ENCODE measurements at places on chromosomes 5 and 9.

- DNase-seq: no peak
Observed at GRCh38 chr5:2091921-2092320, 209.2 kb upstream of the IRX4 start.

- DNase-seq: no peak
Observed at GRCh38 chr9:78590068-78590467, 293.1 kb downstream of the PSAT1 start.

GRCh38 chr5:151642472-151643140 lies 44.1 kb downstream of the SPARC start:
- DNase-seq: no peak

DNA sequence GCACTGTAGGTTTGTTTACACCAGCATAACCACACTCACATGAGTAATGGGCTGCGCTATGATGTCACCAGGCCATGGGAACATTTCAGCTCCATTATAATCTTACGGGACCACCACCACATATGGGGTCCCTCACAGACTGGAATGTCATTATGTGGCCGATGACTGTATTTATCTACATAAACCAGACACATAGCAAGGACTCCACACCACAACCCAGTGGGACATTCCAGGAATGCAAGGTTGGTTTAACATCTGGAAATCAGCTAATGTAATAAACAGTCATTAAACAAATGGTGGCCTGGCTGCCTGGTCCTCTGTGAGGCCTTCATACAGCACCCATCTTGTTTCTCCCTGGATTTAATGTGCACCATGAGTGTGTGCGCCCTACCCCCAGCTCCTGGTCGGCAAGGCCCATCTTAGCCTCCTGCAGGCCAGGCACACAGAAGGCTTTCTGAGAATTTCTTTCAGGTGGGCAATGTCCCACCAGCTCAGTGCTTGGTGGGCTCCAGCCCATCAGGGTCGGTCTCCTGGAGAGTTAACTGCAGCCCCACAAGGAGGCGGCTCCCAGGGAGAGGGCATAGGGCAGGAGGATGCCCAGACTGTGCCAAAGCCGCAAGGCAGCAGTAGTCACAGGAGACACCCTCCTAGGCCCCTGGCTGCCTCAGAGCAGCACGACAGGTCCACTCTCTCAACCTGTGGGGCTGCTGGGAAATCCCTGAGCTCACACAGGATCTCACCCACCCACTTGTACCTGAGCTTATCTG lies 35.9 kb upstream of the SARDH start:
- no peak for DNase-seq

- DNase-seq: peak; percentile 47
Observed at GRCh38 chr9:137030538-137031527, 1.1 kb downstream of the FUT7 start.

DNA sequence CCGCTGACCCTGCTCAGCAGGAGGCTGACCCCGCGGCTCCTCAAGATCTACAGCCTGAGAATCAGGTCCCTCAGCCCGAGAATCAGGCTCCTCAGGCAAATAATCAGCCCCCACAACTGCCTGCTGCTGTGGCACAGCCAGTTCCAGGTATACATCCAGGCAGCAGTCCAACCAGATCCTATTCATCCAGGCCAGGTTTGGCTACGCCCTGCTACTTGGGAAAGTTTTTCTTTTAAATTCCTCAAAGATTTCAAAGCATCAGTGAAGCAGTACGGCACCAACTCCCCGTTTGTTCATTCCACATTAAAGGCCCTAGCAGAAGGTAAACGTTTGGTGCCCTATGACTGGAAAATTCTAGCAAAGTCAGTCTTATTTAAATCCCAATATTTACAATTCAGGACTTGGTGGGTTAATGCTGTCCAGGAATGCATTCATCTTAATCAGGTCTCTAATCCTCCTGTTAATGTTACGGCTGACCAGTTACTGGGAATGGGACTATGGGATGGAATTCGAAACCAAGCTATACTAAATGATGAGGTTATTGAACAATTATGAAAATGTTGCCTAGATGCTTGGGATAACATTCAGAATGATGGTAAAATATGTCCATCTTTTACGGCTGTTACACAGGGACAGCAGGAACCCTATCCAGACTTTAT lies 102.3 kb downstream of the SYK start:
- DNase-seq: no peak

DNA sequence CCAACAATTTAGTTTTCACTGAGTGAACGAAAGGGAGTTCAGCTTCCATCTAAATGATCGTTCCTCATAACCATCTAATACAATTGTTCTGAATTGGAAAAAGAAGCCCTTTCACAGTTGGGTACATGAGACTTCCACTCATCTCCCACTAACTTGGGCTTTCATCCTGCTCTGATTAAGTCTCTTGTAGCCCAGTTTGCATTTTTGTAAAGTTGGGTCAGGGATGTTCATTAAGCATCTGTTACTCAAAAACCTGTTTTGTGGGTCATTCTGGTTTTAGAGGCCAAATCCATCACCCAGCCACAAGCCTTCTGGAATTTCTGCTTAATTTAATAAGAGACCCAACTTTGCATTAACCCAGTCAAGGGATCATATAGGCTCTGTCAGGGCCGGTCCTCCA lies 385.3 kb downstream of the BNC2 start:
- no peak for DNase-seq

- peak; percentile 79 for DNase-seq
Observed at GRCh38 chr9:20640331-20641187, 18.3 kb upstream of the MLLT3 start.

GRCh38 chr5:31573494-31574142 lies 41.5 kb downstream of the C5orf22 start:
- no peak for DNase-seq

- no peak for DNase-seq
Observed at GRCh38 chr5:157216391-157217142, 35.9 kb downstream of the ITK start.

DNA sequence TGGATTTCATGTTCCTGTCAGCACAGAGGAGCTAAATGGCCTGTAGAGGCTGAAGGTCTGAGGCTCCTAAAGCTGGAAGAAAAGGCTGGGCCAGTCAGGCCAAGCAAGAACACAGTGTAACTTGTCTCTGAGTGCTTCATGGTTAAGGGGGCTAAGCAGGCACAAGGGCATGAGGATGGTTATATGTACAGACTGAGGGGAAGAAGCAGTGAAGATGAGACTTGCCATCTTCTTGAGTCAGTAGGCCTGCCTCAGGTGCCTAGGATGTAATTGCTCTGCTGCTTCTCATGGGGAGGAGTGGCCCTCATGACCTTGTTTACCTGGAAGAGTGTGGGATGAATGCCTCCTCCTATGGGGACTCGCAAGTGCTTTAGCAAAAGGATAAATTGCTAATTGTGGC lies 8.7 kb upstream of the PSMD5 start:
- DNase-seq: no peak

GRCh38 chr5:83780699-83781350 lies 60.2 kb upstream of the HAPLN1 start:
- DNase-seq: no peak

- DNase-seq: no peak
Observed at GRCh38 chr5:110757118-110757729, 18.4 kb downstream of the SLC25A46 start.

DNA sequence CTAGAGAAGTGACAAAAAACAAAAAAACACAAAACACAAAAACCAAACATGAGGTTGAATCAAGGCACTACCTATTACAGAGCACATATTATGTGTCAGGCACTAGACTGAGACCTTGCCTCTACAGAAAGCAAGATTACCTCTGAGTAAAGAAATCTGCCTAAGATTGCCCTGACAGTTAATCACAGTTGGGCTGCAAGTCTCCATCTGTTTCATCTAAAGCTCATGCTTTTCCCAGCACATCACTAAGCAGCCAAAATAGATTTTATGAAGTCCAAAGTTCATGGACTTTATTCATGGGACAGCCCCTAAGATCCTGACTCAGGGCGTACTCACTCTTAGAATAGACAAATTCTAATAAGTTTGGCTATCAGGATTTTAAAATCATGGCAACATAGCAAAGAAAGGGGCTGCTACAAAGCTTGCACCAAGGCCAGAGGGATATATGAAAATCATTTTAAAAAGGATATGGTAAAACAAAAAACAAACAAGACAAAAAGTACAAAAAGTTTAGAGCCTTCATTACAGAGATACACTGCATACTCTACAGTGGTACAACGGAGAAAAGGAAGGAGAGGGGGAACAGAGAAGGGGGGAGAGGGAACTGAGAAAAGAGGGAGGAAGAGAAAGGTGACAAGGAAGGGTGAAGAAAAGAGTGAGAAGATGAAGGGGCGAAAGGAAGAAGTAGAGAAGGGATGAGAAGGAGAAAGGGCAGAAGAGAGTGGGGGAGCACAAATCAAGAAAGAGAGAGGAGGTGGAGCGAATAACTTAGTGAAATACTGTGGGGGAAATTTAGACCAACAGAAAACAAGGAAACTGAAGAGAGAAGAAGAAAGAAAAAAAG lies 58.2 kb downstream of the RICTOR start:
- DNase-seq: no peak

DNA sequence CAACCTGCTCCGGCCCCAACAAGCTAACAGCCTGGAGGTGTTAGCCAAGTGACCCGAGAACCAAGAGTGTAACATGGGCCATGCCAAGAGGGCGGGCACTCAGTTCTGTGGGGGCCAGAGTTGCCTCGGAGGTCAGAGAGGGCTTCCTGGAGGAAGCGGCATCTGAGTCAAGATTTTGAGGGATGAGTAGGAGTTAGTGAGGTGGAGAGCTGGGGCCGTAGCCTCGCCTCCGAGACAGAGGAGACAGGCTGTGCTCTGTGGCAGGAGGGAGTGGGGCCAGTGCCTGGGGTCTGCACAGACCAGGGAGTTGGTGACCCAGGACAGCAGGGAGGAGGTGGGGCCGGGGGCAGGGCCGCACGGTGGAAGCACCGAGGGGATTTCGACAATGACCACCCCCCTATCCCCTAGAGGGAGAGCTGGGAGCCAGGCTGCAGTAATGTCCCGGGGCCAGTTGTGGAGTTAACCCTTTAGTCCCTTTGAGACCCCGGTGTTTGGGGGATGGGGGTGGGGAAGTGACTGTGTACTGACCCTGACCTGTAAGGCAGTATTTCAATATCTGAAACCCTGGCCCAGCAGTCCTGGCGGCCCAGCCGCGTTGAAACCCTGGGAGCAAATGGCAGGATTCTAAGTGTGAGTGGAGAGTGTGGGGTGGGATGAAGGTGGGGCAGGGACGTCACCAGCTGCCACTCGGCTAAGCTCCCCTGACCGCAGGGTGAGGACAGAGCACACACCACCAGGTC lies 148.7 kb upstream of the COL5A1 start:
- no peak for DNase-seq

- DNase-seq: no peak
Observed at GRCh38 chr5:118548761-118549720, 439.3 kb downstream of the DTWD2 start.

DNA sequence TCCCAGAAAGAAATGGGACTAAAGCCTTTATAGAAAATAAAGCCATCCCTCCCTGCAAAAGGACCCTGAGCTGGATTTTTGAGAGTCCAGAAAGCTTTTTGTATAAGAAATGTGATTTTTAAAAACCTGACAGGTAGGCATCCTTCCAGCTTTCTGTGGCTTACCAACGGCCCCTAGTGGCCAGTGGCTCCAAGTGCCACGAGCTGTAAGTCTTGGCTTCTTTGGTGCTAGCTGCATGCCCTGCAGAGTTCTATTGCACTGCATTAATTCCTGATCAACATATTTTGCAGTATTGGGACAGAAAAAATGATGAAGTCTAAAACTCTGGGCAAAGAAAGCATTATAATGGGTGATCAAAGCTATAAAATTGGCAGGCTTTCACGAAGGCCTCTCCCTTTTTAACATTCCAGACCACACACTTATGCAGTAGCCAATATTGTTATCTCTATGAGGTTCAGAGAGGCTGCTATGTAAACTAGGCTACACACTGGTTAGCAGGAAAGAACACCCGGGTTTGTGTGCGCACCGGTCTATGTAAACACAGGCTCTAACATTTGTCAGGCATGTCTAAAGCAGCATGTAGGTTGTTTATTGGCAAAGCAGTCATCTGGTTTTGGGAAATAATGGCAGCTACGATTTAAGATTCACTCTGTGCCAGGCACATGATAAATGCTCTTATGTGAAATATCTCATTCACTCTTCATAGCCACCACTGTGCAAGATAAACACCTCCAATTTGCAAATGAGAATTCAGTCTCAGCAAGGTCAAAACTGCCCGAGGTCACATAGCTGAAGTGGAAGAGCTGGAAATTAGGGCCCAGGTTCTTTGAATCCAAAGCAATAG lies 55.2 kb downstream of the NMUR2 start:
- peak; percentile 8 for DNase-seq

DNA sequence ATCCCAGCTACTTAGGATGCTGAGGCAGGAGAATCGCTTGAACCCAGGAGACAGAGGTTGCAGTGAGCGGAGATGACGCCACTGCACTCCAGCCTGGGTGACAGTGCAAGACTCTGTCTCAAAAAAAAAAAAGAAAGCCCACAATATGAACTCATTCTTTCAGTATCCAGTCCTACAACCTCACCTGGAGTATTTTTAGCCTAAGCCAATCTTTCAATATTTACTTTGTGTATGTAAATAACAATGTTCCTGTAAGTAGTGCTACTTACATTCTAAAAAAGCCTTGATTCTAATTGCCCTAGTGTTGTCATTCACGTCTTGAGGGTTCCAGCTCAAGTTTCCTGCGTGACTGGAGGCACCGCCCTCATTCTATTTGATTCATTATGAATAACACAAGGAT lies 62.0 kb downstream of the BHMT start:
- no peak for DNase-seq

Measured in activated naive CD8-positive, alpha-beta T cell treated with anti-CD3 and anti-CD28 coated beads for 36 hours (primary cell).